ENCODE measurements at places on chromosomes 13 and 19. TPM values are rescaled to one million over a fixed set of nuclear protein-coding genes. Genes with fewer than 3 reads are reported as not detected.
A peak's percentile ranks its signal among the peaks of the same experiment; 100 is the strongest.

DNA sequence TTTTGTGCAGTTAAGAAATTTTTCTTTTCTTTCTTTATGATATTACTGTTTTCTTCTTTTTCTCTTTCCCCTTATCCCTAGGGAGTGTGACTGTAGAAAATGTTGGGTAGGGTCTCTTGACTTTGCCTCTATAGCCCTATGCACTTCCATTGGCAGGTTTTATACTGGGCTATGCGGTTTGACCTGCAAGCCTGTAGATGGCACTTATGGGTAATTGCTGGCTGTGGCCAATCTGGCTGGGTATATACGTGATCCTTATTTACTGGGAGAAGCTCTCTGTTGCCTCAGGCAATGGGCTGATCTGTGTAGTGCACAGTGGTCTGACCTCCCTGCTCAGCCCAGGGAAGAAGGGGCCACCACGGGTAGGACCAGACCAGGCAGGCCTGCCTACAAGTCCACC lies 78.8 kb downstream of the RAP2A start:
- no peak overlapping the region for H3K27ac ChIP-seq
- no peaks in the 10 kb centered on the region for H3K27me3 ChIP-seq
- no peak for DNase-seq
- no peaks in the 10 kb centered on the region for H3K36me3 ChIP-seq
- no peak overlapping the region for H3K4me3 ChIP-seq
- H3K4me1 ChIP-seq, result no peaks in the 10 kb centered on the region

DNA sequence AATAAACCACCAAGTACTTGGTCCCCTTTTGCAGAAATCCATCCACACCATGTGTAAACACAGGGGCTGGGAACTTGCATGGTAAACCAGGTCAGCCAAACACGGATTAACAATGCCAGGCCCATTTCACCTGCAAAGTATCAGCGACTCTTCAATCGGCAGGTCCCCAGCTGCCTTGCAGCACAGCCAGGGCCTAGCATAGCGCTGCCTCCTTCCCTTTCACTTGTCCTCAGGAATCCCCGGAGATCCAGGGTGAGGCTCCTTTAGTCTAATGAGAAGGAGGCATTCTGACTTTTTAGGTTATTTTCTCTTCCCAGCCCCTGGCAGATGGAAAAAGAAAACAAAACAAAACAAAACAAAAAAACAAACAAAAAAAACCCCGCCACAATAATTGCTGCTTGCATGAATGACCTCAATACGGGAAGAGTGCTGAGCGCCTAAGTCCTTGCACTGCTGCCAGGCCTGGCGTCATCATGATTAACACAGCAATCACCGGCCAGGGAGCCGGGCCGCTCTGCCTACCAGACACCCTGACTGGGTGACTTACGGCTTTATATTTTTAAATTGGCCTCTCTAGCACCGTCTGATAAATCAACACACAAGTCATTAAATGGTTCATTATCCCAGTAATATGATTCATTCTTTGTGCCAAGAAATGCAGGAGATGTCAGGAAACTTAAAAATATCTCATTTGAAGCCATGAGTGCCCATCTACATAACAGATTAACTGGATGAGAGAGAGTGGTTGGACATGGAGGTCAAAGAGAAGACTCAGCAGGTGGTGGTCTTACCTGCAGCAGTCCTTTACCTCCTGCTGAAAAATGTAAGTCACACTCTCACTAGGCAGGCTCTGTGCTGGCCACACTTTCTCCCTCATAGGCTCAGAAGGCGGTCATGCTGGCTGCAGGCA lies 692.7 kb downstream of the UQCRFS1 start:
- H3K36me3 ChIP-seq, result no peaks in the 10 kb centered on the region
- no peak overlapping the region for H3K4me3 ChIP-seq
- H3K4me1 ChIP-seq, result peaks cover 14% of the 10 kb centered on the region

GRCh38 chr13:87884884-87885283 lies 213.7 kb downstream of the SLITRK5 start:
- H3K27ac ChIP-seq, result no peak overlapping the region
- no peaks in the 10 kb centered on the region for H3K27me3 ChIP-seq
- DNase-seq, result peak; percentile 40
- peaks cover 5% of the 10 kb centered on the region for H3K4me1 ChIP-seq
- H3K4me3 ChIP-seq, result no peak overlapping the region
- no peaks in the 10 kb centered on the region for H3K36me3 ChIP-seq

- H3K27me3 ChIP-seq, result no peaks in the 10 kb centered on the region
- no peaks in the 10 kb centered on the region for H3K36me3 ChIP-seq
- no peak overlapping the region for H3K4me3 ChIP-seq
- no peak overlapping the region for H3K27ac ChIP-seq
These were observed 485.5 kb downstream of the DIAPH3 start for GRCh38 chr13:59677966-59678814.

GRCh38 chr13:111210091-111210490 lies 95.0 kb downstream of the ARHGEF7 start:
- H3K27ac ChIP-seq, result peak overlapping the region; percentile 81
- DNase-seq, result no peak
- H3K27me3 ChIP-seq, result no peaks in the 10 kb centered on the region
- H3K4me1 ChIP-seq, result peaks cover 57% of the 10 kb centered on the region
- H3K36me3 ChIP-seq, result no peaks in the 10 kb centered on the region
- no peak overlapping the region for H3K4me3 ChIP-seq

- H3K4me3 ChIP-seq, result no peak overlapping the region
- no peak for DNase-seq
- no peak overlapping the region for H3K27ac ChIP-seq
- H3K4me1 ChIP-seq, result no peaks in the 10 kb centered on the region
- no peaks in the 10 kb centered on the region for H3K27me3 ChIP-seq
- H3K36me3 ChIP-seq, result no peaks in the 10 kb centered on the region
These were observed 529.4 kb upstream of the HTR2A start for GRCh38 chr13:47426126-47426849.

FXYD7 gene
- 15.9 TPM for total RNA-seq

DNA sequence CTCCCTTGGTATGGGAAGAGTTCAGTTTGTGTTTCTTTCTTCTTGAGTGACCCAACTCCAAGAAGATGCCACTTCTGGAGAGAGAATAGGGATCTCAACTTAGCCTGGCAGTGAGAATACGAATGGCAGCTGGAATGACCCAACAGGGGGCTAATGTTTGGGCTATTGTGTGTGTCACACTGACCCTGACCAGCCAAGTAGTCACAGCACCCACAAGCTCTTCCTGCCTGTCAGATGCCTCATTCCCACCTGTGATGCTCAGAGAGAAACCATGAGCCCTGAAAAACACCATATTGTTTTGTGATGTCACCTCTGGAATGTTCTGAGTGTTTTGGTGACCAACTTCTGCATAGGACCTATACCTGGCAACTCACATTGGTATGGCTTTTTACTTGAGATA lies at the start of gene CBY2:
CBY2 (plus strand) TSS at position 233 of the 400 bp plus-strand sequence; CDS start at position 304, 71 bp downstream.
- H3K27ac ChIP-seq, result no peak within 1 kb of the TSS
- H3K4me1 ChIP-seq, result no peaks in the 10 kb centered on the region
- H3K27me3 ChIP-seq, result no peaks in the 10 kb centered on the region
- no peak for DNase-seq
- no peak within 1 kb of the TSS for H3K4me3 ChIP-seq

- no peak overlapping the region for H3K4me3 ChIP-seq
- no peak overlapping the region for H3K27ac ChIP-seq
- H3K36me3 ChIP-seq, result no peaks in the 10 kb centered on the region
- peaks cover 7% of the 10 kb centered on the region for H3K27me3 ChIP-seq
- no peak for DNase-seq
- H3K4me1 ChIP-seq, result peaks cover 5% of the 10 kb centered on the region
These were observed 13.9 kb downstream of the PALM start for GRCh38 chr19:722553-723101.

WDR62 gene
- total RNA-seq, result 45.4 TPM

C19orf67 gene
- not detected for total RNA-seq

DNA sequence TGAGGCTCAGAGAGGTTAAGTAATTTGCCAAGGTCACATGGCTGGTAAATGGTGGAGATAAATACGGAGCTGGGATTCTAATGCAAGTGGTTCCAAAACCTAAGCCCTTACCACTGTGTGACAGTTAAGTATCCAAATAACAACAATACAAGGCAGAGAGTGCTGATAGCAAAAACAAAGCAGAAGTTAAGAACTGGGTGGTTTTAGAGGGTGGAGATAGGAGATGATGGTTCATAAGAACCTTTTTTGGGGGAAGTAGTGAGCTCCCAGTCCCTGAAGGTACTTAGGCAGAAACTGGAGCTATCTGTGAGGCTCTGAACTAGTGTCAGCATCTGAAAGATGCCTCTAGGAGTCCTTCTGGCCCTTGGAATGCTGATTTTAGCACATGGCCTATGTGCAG lies 56.2 kb upstream of the UBE2L5 start:
- no peak overlapping the region for H3K4me3 ChIP-seq
- H3K36me3 ChIP-seq, result no peaks in the 10 kb centered on the region
- DNase-seq, result no peak
- peaks cover 24% of the 10 kb centered on the region for H3K4me1 ChIP-seq

GRCh38 chr13:64488731-64489130 lies 2741.4 kb downstream of the PCDH9 start:
- no peak overlapping the region for H3K27ac ChIP-seq
- no peak overlapping the region for H3K4me3 ChIP-seq
- DNase-seq, result no peak

DNA sequence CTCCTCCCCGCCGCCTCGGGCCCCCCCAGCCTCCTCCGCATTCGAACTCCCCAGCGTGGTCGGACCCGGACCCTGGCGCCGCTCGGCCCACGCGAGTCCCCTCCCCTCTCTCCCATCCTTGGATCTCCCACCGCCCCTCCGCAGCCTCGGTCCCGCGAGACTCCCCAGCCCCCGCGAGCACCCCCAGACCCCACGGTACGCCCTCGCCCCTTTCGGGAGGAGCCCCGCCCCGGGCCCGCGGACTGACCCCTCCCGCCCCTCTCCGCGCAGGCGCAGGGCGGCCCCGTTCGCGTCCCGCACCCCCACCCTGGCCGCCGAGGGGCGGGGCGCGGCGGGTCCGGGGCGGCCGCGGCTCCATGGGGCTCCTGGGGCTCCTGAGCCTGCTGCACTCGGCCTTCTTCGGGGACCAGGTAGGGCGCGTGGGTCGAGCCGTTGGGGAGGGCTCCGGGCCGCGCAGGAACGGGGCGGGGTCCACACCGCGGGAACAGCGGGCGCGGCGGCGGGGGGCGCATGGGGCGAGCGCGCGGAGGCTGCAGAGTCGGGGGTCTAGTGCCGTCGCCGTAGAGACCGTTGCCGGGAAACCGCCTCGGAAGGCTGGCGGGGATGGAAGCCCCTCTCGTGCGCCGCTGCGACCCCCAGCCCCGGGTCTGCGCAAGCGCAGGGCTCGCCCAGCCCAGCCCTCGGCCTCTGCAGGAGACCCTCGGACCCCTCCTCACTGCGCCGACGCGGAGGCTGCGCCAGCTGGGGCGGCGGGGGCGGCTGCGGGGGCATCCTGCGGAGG lies 3.8 kb upstream of the APC2 start:
- H3K4me3 ChIP-seq, result peak overlapping the region; percentile 83
- peaks cover 44% of the 10 kb centered on the region for H3K27me3 ChIP-seq
- no peak overlapping the region for H3K27ac ChIP-seq
- H3K36me3 ChIP-seq, result peaks cover 5% of the 10 kb centered on the region

DNA sequence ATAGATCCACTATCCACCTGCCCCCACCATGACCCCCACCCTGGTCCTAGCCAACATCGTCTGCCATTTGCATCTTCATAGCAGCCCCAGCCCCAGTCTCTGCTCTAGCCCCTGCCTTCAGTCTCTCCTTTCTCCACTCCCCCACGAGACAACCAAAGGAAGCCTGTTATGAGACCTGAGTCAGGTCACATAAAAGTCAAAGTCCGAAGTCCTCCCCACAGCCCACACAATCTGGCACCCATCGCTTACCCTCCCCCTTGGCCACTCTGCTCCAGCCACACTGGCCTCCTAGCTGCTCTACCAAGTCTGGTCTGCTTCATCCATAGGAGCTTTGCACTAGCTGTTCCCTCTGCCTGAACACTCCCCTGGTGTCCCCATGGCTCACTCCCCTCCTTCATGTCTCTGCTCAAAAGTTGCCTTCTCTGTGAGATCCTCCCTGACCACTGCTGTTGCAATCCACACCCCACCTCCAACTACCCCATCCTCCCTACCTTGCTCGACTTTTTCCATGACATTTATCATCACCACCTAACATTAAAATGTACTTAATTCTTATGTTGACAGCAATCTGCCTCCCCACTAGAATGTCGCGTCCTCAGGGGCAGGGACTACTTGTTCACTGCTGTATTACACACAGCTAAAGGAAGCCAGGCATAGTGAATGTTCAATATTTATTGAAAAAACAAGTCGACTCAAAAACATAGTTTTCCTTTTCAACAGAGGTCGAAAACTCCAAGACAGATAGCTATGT lies 1.2 kb upstream of the PLEKHG2 start:
- DNase-seq, result no peak
- H3K27ac ChIP-seq, result peak overlapping the region; percentile 93
- H3K36me3 ChIP-seq, result no peaks in the 10 kb centered on the region

All from GM23338 (cell line).